ENCODE measurements at places on chromosomes 3 and 15.
A peak's percentile ranks its signal among the peaks of the same experiment; 100 is the strongest.

DNA sequence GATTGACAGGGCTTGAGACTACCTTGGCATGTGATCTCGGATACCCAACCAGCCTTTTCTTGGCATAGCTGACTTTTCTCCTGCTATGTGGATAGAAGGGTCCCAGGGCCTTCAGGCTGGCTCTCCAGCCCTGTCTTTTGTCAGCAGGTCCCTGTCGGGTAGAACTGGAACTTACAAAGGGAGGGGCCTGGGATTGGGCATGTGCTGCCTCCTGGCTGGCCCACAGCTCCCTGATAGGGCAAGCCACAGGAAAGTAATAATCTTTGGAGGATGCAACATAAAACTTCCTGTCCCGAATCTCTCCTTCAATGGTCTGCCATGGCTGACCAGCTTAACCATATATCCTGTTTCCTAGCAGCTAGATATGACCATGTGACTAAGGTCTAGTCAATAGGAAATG is 89.1 kb downstream of the ABHD5 start:
- no peak for DNase-seq

- DNase-seq: no peak
These were observed 4.9 kb downstream of the OGG1 start for GRCh38 chr3:9754678-9755077.

- no peak for DNase-seq
These were observed 273.5 kb upstream of the CCDC54 start for GRCh38 chr3:107103786-107104185.

GRCh38 chr15:29687204-29687815 is 135.0 kb downstream of the TJP1 start:
- no peak for DNase-seq

- DNase-seq: no peak
These were observed 3.7 kb downstream of the MRAS start for GRCh38 chr3:138351916-138352550.

- no peak for DNase-seq
These were observed 473.3 kb upstream of the NR2F2 start for GRCh38 chr15:95857124-95857757.

- DNase-seq: no peak
These were observed 131.6 kb upstream of the NECTIN3 start for GRCh38 chr3:110940055-110940454.

DNA sequence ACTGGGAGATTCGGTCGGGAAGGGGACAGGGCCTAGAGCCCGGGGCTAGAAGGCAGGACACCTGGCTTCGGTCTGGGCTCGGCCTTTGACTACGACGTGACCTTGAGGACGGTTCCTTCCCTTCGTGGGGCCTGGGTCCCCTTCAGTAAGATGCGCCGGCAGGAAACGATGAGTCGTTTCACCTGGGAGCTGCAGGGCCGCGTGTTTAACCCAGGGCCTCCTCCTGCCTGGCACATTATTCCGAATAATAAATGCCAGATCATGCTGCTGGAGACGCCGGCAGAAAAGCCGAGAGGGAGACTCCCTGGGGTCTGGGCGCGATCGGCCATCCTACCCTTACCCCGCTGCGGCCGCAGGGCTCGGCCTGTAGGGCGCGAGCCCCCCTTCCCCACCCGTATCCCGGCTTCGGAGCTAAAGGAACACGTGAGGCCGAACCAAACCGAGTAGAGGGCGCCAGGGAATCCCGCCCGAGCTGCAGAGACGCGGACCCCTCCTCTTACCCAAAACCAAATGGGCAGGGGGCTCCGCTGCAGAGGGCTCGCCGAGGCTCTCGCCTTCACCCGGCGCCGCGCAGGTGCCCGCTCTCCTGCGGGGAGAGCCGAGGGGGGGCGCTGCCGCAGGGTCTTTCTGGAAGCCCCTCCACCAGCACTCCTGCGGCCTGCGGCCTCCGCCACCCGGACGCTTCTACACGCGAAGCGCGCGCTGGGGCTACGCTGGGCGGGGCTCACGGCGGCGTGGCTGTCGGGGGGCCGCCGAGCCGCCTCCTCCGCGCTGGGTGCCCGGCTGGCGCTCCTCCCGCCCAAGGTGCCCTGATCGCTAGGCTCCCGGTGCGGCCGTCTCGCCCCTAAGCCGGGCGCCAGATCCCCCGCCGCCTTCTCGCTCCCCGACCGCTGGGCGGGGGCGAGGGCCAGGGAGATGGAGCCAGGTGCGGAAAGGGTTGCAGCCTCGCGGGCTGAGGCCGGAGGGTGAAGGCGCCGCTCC is at the start of gene BDH1:
Gene BDH1, minus strand, starts transcription at position 688 of the 981 bp plus-strand sequence. CDS start 9,525 bp downstream, outside the sequence.
- DNase-seq: no peak

DNA sequence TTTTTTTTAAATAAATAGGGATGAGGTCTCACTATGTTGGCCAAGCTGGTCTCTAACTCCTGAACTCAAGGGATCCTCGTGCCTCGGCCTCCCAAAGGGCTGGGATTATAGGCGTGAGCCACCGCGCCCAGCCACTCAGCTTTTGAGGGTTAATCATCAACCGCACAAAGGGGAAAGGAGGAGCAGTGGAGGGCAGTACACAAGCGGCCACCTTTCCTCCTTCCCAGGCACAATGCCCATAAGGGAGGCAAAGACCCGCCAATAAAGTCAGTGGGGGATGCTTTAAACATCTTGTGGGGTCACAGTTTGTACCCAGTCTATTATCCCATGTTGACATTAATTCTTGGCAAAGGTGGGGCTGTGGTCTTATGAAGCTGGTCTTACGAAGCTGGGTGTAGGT is 32.4 kb downstream of the EHD4 start:
- no peak for DNase-seq

DNA sequence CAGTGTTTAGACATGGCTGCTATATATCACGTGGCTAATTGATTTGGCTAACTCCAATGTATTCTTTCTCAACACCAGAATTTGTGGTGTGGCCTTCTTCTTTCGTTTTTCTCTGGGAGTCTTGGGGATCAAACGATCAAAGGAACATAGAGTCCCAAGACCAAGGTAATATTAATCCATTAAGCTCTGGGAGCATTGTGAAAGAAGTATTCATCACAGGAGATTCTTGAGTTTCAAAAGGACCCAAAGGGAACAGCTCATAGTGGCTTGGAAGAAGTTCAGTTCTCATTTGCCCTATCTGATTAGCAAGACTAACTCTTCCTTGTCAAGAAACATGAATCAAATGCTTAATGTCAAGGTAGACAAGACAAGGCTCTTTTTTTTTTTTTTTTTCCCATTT is 32.9 kb upstream of the TICRR start:
- no peak for DNase-seq

GRCh38 chr3:129003578-129004112 is 2.5 kb downstream of the EFCC1 start:
- no peak for DNase-seq

DNA sequence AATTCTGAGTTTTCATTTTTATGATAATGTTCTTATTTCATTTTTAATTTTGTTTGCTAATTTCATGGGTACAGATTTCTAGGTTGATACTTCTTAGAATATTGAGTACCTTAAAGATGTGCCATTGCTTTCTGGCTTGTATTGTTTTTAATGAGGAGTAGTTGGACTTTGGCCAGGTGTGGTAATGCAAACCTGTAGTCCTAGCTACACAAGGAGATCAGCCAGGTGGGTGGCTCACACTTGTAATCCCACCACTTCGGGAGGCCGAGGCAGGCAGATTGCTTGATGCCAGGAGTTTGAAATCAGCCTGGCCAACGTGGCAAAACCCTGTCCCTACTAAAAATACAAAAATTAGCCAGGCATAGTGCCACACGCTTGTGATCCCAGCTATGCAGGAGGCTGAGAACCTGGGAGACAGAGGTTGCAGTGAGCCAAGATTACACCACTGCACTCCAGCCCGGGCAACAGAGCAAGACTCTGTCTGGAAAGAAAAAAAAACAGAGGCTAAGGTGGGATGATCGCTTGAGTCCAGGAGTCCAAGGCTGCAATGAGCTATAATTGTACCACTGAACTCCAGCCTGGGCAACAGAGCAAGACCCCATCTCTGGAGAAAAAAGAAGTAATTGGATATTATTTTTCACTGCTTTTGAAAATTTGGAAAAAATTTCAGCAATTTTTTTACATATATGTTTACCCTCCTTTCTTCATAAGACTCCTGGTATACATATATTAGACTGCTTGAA is 198.0 kb downstream of the ALCAM start:
- DNase-seq: no peak

GRCh38 chr15:51307325-51307724 is 31.1 kb downstream of the CYP19A1 start:
- no peak for DNase-seq

DNA sequence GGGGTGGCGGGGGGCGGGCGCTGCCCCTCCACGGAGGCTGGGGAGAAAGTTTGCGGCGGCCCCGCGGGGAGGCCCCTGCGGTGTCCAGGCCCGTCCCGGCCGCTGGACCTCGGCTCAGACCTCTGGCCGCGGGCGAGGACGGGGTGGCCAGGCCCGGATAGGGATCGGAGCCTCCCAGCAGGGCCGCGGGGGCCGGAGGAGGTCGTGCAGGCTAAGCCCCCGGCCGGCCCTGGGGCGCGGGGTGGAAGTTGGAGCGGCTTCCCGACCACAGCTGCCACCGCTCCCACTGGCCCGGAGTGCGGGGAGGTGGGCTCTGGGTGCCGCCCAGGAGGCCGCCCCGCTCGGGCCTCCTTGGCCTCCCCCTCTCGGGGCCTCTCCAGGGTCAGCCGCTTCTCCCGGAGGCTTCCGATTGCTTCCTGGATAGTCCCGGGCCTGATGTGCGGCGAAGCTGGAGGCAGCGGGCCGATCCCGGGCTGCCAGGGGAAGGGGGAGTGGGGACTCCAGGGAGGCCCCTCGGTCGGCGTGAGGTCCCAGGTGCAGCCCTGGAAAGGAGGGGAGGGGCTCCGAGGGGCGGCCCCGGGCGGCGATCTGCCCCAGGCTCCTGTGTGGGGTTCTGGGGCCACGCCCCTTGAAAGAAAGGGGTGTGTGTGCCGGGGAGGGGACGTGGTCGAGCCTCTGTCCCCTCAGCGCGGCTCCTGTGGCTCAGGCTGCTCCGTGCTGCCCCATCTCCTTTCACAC is 907 bp downstream of the PLXNA1 start:
- peak; percentile 23 for DNase-seq

Data from NCI-H1694 (cell line).